ENCODE measurements at places on chromosomes 5 and 9. TPM values are rescaled to one million over a fixed set of nuclear protein-coding genes. Genes with fewer than 3 reads are reported as not detected.
A peak's percentile ranks its signal among the peaks of the same experiment; 100 is the strongest.

The UIMC1 gene
- total RNA-seq, result 28.4 TPM

The NUTM2G gene
- 3.6 TPM for total RNA-seq

The GM2A gene
- 11.2 TPM for total RNA-seq

The COL23A1 gene
- 10.8 TPM for total RNA-seq

The ALDH1A1 gene
- not detected for total RNA-seq

The PCDHGA6 gene
- 1.3 TPM for total RNA-seq

DNA sequence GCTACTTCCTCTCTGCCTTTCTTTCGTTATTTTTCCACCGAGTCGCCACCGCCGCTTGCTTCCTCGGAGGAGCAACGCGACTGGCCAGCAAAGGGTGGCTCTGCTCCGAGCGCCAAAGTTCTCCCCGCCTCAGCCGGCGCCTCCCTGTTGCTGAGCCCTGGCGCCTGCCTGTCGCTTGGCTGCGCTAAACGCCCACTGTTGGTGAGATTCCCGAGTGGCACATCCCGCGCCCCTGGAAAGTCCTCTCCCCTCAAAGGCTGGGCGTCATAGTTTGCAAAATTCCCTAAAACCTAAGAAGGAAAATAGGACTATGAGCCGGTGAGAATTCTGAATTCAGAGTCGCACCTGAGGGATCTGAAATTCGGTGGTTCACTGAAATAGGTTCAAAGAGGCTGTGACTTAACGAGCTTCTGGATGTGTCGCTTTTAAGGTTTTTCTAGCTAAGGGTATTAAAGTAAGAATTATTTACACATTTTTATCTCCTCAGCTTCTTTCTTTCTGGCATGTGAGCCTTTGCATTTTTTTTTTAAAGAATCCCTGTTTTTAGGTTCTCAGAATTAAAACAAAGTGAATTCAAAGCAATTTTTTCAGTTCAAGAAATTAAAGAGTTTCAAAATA is at the start of gene GRIN3A:
GRIN3A (minus strand) TSS at position 82 of the 618 bp plus-strand sequence. CDS start 668 bp downstream, outside the sequence.
- peak; percentile 65 for ATAC-seq

GRCh38 chr5:94715768-94716167 is 97.3 kb downstream of the SLF1 start:
- no peak for ATAC-seq

- ATAC-seq, result no peak
Measured at GRCh38 chr5:134550271-134551214, 25.1 kb downstream of the JADE2 start.

DNA sequence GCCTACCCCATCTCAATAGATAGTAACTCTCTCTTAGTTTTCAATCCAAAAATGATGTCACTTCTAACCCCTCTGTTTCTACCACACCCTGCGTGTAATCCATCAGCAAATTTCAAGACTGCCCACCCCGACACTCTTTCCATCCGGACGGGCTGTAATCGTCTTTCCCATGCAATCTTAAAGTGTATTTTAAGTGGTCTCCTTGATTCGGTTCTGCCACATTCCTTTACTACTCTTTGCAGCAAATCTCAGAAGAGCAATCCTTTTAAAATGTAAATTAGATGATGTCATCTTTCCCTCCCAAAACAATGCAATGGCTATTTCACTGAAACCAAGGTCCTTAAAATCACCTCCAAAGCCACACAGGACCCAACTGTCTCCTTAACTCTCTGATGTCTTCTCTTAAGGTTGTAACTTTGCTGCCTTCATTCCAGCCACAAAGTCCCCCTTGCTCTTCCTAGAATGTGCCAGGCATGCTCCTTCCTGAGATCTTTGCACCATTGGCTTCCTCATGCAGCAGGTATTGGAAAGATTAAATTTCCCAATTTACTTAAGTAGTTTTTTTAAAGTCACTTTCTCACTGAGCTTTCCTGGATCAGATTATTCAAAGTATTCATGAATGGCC is 932.5 kb upstream of the WWC1 start:
- peak; percentile 29 for ATAC-seq

DNA sequence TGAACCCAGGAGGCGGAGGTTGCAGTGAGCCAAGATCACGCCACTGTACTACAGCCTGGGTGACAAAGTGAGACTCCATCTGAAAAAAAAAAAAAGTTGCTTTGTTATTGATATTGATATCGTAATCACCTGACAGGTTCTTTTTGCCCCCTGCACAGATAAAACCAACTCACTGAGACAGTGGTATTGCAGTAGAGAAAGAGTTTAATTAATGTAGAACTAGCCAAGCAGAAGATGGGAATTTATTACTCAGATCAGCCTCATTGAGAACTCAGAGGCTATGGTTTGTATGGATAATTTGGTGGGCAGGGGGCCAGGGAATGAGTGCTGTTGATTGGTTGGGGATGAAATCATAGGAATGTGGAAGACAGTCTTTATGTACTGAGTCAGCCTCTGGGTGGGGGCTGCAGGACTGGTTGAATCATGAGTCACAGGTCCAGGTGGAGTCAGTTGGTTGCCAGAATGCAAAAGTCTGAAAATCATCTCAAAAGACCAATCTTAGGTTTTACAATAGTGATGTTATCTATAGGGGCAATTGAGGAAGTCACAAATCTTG is 35.8 kb upstream of the MEGF10 start:
- ATAC-seq, result no peak
